ENCODE measurements at places on chromosomes 4 and X.

- DNase-seq: no peak
Measured at GRCh38 chrX:45428831-45429230, 228.2 kb upstream of the DIPK2B start.

DNA sequence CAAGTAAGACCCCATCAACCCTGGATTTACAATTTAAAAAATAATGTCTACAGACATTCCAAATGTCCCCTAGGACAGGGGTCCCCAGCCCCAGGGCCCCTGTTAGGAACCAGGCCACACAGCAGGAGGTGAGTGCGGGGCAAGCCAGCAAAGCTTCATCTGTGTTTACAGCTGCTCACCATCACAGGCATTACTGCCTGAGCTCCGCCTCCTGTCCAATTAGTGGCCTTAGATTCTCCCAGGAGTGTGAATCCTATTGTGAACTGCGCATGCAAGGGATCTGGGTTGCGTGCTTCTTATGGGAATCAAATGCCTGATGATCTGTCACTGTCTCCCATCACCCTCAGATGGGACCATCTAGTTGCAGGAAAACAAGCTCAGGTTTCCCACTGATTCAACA is 146.1 kb downstream of the ATP10D start:
- DNase-seq: no peak

DNA sequence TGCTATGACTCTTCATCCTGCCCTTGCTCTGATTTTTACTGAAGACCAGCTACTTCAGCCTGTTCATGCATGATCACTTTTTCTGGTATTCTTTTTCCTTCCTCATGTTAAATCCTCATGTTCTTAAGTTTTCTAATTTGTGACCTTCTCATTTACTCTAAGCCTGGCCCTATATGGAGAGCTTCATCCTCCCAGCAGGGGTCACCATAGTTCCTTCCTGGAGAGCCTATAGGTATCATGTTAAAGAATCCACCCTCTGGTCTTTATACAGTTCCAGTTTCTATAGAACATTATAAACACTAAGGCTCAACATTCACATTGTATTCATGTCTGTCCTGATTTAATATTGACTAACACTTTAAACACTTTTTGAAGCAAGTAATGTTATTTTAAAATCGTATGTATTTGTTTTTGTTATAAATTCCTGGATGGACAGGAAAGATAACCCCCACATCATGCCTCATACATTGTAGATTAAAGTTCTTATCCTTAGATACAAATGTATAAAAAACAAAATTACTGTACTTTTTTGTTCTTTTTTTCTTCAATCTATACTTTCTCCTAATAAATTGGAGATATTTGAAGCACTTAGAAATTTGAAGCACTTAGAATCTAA is 53.8 kb upstream of the OTUD4 start:
- DNase-seq: peak; percentile 24

DNA sequence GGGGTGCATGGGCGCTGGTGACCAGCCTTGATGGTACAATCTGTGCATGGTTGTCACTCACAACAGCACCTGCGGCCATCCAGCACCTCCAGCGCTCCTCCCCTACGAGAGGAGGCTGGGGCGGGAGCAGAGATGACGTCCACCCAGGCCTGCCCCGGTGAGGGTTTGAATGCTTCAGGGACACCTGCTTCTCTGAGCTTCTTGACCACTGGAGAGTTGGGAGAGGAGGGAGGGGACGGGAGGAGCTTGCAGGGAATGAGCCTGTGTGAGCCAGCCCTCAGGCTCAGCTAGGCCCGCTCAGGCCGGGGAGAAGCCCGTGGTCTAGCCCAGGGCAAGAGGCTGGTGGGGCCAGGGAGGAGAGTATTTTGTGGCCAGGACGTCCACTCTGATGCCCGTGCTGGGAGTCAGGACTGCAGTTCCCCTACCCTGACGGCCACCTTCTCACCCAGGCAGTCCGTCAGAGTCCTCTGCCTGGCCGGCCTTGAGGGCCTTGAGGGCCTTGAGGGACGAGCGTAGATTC is 59.2 kb downstream of the CPZ start:
- DNase-seq: no peak

DNA sequence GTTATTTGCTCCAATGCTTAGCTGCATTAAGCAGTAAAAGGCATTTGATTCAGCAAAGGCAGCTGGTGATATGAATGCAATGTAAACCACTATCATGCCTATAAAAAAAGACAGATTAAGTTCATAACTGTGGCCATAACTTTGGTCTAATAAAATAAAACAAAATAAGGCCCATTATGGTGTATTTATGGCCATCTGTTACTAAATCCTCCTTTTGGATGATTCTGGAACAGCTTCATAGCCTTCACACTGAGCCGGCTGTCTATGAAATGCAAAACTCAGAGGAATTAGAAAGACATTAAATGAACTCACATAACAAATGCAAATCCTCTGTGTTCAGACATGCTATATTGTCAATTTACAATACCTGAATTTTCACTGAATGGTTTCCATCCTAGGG is 223.7 kb upstream of the FAT4 start:
- DNase-seq: no peak

- DNase-seq: no peak
Measured at GRCh38 chr4:151315212-151315886, 10.1 kb downstream of the SH3D19 start.

DNA sequence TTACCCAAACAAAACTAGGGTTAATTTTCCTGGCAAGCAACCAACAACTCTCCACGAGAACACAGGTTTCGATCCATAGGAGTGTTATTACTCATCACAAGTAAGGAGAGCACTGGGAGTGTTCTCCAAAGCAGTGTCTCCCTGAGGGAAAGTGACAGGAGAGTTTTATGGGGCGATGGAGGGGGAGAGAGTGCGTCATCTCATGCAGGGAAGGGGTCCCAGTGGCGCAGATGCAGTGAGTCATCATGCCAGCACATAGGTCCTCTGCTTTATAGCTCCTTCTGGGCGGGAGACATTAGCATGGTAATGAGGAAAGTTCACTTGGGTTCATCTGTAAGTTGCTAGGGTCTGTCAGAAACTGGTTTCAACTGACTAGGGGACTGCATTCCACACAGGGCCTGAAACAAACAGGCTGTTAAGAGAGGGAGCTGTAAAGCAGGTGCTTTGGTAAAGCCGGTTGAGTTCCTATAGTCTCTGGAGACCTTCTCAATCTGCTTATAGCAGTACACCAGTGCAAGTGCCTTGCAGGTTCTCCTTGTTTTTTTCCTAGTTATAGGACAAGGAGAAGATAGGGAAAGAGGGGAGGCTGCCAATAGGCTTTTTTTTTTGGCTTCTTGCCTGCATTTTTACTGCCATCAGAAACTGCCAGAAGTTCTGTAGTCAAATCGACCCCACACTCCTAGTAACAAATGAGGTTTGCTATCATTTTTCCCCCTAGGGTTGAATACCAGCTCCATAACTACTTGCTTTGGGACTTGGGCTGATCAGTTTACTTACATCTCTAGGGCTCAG is 12.8 kb upstream of the BOD1L1 start:
- no peak for DNase-seq

DNA sequence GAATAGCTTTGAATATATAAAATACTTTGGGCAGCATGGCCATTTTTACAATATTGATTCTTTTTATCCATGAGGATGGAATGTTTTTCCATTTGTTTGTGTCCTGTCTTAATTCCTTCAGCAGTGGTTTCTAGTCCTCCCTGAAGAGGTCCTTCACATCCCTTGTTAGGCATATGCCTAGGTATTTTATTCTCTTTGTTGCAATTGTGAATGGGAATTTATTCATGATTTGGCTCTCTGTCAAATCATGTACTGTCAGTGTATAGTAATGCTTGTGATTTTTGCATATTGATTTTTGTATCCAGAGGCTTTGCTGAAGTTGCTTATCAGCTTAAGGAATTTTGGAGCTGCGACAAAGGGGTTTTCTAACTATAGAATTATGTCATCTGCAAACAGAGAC is 18.5 kb downstream of the UGT2B15 start:
- no peak for DNase-seq

- no peak for DNase-seq
Measured at GRCh38 chrX:130719413-130719812, 183.6 kb downstream of the ENOX2 start.

- DNase-seq: no peak
Measured at GRCh38 chr4:84767168-84767567, 184.2 kb downstream of the CDS1 start.

- no peak for DNase-seq
Measured at GRCh38 chrX:25020905-25021449, 5.2 kb upstream of the ARX start.

GRCh38 chrX:3550160-3550751 is 163.2 kb downstream of the PRKX start:
- DNase-seq: no peak

DNA sequence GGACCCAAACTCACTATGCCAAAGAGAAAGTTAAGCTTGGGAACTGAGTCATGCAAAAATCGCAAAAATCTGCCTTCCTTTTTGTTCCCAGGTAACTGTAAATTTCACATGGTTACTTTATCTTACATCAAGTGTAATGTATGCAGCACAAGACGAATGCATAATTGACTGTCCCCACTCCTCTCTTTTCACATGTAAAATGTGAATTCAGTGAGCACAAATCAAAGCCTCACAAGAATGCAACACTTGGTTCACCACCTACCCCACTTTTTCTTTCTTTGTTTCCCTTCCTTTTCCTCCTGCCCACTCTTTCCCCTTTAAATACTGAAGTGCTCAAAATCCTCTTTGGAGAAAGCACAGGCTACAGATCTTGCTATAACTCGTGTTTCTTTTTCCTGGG is 53.2 kb downstream of the MAGED4B start:
- no peak for DNase-seq

DNA sequence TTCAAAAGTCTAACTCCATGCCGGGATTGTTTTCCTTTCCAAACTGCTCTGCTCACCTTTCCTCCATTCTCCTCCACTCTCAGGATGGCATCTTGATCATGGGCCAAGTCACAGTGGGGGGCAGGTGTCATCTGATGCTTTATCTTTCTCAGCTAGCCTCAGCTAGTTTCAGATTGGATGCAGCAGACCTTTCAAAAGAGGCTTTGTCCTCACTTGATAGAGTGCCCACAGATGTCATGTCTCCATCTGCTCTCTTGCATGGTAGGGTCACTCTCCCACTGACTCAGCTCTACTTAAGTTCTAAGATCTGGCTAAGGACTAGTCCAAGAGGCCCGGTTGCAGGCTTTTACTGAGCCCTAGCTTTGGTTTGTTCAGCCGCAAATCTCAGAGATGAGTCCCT is 341.8 kb upstream of the GALNT7 start:
- DNase-seq: no peak

DNA sequence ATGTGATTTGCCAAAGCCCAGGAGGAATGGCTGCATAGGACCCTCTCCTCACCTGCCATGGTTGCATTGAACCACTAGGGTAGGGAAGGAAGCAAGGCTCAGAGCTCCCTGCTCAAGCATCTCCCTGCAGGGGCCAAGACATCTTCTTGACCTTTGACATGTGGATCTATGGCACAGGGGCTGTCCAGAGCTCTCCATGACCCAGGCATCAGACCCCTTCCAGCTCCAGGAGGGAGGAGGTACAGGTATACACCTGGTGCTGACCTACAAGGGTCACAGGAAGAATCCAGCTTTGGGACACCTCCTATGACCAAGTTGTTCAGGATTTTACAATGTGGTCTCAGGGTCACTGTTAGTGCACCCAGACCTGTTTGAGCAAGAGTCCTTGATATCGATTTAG is 23.2 kb upstream of the ASMTL start:
- DNase-seq: no peak

- DNase-seq: no peak
Measured at GRCh38 chrX:74523224-74523623, 91.2 kb downstream of the RLIM start.

- no peak for DNase-seq
Measured at GRCh38 chr4:73525611-73526010, 44.1 kb downstream of the AFM start.

GRCh38 chr4:1961563-1961962 is 47.2 kb downstream of the NELFA start:
- DNase-seq: no peak

DNA sequence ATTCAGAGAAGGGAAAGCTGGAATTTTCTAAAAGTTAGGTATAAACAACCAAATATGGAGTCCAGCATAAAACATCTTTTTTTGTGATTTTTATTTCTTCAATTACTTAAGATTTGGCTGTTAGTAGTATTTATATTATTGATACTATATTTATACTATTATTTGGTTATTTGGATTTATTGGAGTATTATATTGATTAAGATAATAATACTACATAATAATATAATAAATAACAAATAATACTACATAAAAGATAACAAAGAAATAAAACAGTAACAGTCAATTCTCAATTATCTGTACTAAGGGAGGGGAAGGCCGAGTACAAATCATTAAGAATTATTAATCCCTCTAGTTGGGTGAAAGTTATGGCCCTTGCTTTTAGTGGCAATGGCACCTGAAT is 66.0 kb upstream of the IRF2 start:
- DNase-seq: no peak

GRCh38 chr4:15906020-15906443 is 32.5 kb downstream of the FGFBP1 start:
- DNase-seq: no peak

DNA sequence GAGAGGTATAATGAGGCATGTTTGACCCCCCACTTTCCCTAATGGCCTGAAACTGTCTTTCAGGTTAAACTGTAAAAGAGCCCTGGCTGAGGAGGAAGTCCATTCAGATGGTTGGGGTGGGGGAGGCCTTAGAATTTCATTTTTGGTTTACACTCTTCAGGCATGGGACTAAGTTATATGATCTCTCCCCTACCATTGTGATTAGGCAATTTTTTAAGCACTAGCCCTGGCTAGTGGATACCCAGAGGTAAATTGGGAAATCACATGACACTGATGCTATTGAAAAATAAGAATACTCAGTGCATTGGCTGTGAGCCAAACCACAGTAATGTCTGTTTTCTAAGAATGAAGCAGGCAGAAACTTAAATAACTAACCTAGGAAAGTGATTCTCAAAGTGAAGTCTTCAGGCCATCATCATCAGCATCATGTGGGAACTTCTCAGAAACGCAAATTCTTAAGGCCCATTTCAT is 149.7 kb downstream of the RRAGB start:
- no peak for DNase-seq

DNA sequence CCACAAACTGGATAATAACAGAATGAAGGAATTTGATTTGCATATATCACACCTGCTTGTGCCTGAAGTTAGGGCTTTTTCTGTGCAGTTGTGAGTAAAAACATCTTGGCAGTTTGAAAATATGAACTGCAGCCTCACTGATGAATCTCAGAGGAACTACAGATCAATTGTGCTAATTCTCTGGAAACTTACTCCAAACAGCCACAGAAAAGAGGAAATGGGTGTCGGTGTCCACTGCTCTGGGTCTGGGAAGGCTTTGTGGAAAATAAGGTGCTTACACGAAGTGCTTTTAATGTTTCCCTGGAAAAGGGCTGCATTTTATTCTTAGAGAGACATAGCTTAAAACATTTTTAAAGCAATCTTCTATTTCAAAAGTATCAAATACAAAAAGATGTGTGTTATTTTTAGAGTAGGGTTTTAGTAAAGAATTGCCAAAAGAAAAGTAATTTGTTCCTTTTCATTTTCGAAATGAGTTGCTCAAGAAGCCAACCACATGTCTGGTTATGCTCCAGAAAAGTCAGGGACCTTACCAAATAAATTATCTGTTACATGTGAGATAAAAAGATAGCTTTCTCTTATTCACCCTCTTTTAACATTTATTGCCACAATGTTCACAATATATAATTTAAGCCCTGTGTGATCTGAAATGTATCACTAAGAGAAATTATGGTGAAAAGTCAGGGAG is 240.1 kb downstream of the FRAS1 start:
- no peak for DNase-seq
